ENCODE measurements at places on chromosomes 1 and 21.

GRCh38 chr1:64065571-64065970, 137.9 kb upstream of the UBE2U start:
- DNase-seq, result no peak

GRCh38 chr1:61757950-61758349, 15.7 kb downstream of the PATJ start:
- no peak for DNase-seq

DNA sequence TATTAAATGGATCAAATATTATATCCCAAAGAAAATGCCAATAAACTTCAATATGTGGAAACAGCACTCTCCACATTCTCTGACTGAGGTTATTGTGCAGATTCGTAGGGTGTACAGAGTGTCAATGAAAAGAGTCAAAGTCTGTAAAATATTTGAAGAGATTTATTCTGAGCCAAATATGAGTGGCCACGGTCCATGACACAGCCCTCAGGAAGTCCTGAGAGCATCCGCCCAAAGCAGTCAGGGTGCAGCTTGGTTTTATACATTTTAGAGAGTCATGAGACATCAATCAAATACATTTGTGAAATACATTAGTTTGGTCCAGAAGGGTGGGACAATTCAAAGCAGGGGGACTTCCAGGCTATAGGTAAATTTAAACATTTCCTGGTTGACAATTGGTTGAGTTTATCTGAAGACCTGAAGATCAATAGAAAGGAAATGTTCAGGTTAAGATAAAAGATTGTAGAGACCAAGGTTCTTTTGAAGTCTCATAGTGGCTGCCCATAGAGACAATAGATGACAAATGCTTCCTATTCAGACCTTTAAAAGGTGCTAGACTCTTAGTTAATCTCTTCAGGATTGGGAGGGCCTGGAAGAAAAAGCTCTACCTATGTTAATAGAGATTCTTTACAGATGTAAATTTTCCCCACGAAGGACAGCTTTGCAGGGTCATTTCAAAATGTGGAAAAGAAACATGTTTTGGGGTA, 569.5 kb downstream of the MATN1 start:
- DNase-seq, result no peak

- DNase-seq, result no peak
These were observed 21.5 kb upstream of the COL11A1 start for GRCh38 chr1:103129796-103130195.

DNA sequence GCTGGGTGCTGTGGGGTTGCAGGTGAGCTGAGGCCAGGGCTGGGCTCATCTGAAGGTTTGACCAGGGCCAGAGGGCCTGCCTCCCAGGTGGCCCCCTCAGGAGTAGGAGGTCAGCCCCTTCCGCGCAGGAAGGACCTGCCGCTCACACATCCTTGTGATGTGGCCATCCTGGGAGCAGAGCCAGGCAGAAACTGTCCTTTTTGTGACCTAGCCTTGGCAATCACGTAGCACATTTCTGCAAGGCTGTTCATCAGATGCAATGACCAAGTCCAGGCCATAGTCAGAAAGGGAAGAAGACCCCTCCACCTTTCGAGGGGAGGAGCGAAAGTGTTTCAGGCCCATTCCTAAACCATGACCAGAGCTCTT, 55.5 kb upstream of the TRAPPC10 start:
- no peak for DNase-seq

DNA sequence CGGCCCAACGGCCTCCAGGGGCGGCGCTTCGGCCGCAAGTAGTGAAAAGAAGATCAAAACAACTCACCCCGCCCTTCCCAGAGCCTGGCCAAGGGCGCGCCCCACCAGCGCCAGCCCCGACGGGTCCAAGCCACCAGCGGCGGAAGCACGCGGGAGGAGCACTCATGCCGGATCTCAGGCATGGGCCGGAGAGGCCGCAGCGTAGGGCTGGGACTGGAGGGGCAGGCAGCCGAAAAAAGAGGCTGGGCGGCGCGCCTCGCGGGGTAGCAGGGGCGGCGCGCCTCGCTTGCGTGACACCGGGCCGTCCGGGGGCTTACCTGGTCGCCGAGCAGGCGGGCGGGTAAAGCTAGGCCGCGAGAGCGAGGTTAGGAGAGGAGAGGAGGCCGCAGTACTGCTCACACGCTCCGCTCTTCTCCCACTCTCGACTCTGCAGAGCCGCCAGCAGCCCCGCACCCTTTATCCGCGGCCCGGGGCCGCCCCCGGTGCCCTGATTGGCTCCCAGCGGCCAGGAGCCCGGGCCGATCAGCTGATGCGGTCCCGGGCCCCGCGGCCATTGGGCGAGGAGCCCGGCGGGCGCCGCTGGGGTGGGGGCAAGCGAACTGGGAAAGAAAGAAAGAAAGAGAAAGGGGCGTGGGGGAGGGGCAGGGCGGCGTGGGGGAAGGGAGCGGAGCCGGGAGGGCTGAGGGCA, at the start of gene GLUL:
Gene GLUL, minus strand, starts transcription at position 429 of the 688 bp plus-strand sequence. CDS start 3,053 bp downstream, outside the sequence.
- DNase-seq, result peak; percentile 11

Data from stimulated activated CD8-positive, alpha-beta memory T cell treated with anti-CD3 and anti-CD28 coated beads, Interleukin-15, amount 100 ng/mL, for 1 hour (primary cell).